ENCODE measurements at places on chromosomes 12 and 14.

DNA sequence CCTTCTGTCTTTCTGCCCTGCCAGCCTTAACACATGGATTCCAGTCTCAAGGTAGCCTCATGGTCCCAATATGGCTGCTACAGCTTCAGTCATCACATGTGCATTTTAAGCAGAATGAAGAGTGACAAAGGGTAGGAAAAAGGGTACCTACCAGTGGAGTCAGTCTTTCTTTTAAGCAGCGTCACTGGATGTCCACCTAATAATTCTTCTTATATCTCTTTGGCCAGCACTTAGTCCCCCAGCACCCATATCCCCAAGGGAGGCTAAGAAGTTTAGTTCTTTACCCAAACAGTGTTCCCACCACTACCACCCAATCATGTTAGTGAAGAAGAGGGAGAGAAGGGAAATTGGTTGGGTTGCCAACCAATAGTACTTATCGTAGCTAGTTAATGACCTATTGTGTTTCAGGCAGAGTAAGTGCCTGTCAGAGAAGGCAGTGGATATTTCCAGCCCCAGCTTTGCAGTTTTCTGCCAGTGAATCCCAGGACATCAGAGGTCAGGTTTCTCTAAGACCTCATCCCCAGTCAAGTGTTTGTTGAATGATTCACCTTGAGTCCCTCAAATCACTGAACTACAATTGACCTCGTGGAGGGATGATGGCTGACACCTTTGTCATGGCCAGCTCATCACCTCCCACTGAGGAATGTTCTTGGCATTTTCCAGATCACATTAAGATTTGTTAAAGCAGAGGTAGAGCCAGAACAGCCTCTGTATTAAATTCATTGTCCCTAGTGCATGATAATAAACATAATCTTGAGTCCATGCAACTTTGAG, 250.9 kb upstream of the CRY1 start:
- no peak for DNase-seq

GRCh38 chr14:35268946-35269345, 23.2 kb upstream of the PSMA6 start:
- DNase-seq: no peak

DNA sequence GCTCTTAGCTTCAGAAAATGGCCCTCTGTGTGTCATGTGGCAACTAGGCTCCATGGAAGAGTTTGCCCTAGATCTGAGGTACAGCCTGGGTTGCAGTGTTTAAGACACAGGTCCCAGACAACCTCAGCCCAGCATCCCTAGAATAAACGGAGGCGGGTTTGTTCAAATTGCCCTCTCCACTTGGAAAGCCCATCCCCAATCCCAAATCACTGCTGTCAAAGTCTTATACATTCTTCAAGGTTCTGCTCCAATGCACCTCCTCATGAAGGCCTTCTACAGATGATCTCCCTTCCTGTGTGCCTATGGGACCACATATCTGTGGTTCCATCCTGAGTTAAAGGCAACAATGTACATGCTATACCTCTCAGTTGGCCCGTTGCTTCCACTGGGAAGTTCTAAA, 289.8 kb downstream of the DPF3 start:
- DNase-seq: no peak

GRCh38 chr12:104623883-104624282, 167.1 kb downstream of the CHST11 start:
- DNase-seq: no peak
